NK-92 treated with Interleukin-12 subunit alpha and Interleukin-12 subunit beta, amount 100 ng/mL, for 24 hours (cell line): ENCODE measurements at places on chromosomes 16 and 17.

GRCh38 chr16:1180549-1181403 lies 27.9 kb downstream of the CACNA1H start:
- no peak for DNase-seq

DNA sequence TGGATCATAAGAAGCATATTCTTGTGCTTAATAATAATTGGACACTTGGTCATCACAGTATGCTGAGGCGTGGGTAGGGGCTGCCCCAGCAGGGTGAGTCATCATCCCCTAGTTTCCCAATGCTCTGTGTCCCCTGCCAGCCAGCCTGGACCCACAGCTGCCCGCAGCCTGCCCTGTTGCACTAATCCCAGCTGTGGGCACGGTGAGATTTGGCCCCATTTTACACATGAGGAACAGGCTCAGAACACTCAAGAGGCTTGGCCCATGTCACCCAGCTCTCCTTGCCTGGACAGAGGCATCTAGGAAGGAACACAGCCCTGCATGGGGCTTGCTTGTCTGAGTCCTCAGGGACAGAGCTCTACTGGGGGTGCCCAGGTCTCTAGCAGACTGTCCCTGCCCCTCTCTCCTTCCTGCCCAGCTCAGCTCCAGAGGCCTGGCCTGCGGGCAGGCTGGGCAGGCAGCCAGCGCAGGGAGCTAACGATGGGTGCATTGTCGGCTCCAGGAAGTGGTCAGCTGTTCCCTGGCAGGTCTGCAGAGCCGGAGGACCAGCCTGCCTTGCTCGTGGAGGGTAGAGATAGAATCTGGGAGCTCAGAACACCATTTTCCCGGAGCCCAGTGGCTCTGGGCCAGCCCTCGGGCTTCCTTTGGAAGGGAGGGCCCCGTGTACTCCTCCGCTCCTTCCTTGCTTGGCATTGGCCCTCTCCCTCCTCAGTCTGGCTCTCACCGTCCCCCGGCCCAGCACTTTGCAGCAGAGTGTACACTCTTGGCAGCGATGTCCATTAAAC lies 189.4 kb downstream of the RAB11FIP4 start:
- no peak for DNase-seq

DNA sequence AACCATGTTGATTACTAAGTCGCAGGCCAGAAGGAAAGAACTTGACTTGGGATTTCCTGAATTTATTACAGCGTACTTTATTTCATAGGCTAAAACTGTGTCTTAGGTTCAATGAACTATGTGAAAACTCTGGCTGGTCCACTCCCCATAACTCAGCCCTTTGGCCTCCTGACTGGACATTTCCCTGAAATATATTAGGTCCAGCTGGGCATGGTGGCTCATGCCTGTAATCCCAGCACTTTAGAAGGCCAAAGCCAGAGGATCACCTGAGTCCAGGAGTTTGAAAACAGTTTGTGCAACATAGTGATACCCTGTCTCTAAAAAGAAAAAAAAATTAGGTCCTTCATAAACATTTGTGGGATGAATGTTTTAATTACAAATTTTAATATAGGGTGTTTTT lies 97.0 kb downstream of the CYLD start:
- no peak for DNase-seq

DNA sequence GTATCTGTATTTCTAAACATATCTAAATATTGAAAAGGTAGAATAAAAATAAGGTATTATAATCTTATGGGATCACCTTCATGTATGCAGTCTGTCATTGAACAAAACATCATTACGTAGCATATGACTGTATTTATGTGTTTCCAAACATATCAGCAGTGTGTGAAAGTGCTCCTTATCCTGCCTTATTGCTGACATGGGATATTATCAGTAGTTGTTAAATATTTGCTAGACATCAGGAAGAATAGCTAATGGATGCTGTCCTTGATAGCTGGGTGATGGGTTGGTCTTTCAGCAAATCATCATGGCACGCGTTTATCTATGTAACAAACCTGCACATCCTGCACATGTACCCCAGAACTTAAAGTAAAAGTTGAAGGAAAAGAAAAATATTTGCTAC lies 59.1 kb upstream of the FAM20A start:
- no peak for DNase-seq

DNA sequence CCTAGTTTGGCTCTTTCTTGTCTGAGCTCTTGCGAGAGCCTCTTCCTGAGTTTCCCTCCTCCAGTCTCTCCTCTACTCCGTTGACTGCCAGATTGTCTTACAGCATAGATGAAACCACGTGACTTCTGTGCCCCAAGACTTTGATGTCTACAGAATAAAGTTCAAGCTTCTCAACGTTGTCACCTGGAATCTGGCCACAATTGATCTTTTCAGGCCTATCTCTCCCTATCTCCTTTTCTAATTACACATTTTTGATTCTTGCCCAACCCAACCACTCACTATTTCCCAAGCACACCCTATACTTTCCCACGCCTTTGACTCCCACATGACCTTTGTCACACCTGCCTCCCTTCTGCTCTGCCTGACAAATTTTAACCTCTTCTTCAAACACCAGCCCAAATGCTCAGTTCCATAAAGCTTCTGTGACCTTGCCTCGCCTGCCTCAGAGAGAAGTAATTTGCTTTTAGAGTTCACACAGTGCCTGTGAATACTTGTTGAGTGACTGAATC lies 52.4 kb upstream of the PMFBP1 start:
- no peak for DNase-seq

GRCh38 chr17:74049967-74050458 lies 153.5 kb upstream of the RPL38 start:
- no peak for DNase-seq

- DNase-seq = no peak
These were observed 31.4 kb upstream of the GHDC start for GRCh38 chr17:42225646-42226045.

DNA sequence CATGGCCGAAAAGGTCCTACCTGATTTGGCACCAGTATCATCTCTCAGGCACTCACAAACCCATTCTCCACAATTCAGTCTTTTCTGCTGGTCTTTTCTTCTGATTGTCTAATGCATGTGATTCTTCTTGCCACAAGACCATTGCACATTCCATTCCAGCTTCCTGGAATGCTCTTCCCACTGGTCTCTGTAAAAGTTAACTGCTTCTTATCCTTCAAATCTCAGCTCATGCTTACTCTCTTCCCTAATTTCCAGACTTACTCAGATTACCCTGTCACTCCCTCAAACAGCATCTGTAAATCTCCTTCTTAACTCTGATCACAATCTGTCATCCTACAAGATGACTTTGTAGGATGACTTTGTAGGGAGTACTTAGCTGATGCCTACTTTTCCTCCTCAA lies 320.2 kb downstream of the MAP2K6 start:
- no peak for DNase-seq

- no peak for DNase-seq
These were observed 7.6 kb downstream of the LIMD2 start for GRCh38 chr17:63692195-63692816.

DNA sequence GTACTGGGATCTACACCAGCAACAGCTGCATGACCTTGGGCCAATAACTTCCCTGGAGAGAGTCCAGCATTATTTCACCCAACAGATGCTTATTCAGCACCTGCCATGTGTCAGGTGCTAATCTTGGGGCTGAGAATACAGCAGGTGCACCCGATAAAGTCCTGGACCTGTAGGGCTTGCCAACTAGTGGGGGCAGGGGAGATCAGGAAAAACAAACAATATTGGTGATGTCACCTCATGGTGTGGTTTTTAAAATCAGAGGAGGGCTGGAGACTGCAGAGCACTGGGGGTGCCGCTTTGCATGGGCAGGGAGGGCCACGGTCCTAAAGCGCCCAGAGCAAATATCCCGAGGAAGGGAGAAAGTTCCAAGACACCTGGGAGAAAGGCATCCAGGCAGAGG lies 218.8 kb downstream of the C16orf95 start:
- no peak for DNase-seq

- no peak for DNase-seq
These were observed 49.8 kb upstream of the SCNN1B start for GRCh38 chr16:23252310-23252709.

DNA sequence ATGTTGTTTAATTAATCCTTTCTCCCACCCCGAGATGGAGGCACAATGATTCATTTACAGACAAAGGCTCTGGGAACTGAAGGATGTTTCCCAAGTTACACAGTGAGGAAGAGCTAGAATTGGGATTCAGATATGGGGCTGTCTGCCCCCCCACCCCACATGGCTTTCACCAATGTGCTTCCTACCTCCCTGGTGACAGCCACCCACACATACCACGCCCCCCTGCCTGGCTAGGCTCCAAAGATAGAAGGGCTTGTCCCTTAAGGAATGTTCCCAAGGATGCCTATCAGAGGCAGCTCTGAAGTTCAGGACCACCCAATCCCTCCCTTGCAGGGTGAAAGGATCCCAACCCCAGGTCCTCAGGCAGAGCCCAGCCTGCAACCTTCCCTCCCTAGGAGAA lies 32.9 kb downstream of the CFAP20 start:
- no peak for DNase-seq

DNA sequence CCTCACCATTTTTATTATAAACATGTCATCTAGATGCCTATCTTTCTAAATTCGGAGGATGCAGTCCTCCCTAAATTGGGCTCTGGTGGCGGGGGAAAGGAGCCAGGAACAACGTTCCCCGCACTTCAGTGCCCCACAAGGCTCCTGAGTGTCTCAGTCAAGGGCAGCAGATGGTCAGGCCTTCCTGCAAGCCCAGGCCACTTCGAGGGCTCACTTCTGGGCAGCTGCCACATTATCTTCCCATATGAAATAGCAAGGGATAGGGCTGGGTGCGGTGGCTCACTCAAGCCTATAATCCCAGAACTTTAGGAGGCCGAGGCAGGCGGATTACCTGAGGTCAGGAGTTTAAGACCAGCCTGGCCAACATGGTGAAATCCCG lies 32.3 kb downstream of the FBXO31 start:
- no peak for DNase-seq

DNA sequence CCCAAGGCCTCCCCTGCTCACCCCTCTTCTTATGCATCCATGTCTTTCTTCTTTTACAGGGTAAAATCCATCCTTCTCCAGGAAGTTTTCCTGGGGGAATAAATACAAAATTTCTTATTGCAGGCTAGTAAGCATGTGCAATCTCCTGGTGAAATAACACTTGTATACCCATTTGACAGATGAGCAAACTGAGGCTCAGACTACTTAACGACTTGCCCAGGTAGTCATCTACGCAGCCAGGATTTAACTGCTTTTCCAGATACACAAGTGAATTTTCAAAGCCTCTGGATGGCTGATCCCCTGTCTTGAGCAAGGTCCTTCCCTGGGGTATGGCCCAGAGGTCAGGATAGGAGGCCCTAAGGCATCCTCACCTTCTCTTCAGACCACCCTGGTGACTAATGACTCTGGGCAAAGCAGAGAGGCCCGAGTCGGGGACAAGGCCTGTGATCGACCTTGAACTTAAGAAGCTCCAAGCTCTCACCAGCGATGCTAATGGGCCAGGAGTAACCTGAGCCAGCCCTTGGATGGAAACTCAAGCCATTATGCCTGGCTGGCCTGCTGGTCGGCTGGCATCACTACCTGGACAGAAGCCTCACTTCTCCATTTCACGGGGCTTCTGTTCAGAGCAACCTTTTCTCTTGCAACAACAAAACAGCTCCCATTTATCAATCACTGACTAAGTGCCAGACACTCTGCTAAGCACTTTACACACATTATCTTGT lies 33.1 kb downstream of the ZNF423 start:
- DNase-seq = no peak

DNA sequence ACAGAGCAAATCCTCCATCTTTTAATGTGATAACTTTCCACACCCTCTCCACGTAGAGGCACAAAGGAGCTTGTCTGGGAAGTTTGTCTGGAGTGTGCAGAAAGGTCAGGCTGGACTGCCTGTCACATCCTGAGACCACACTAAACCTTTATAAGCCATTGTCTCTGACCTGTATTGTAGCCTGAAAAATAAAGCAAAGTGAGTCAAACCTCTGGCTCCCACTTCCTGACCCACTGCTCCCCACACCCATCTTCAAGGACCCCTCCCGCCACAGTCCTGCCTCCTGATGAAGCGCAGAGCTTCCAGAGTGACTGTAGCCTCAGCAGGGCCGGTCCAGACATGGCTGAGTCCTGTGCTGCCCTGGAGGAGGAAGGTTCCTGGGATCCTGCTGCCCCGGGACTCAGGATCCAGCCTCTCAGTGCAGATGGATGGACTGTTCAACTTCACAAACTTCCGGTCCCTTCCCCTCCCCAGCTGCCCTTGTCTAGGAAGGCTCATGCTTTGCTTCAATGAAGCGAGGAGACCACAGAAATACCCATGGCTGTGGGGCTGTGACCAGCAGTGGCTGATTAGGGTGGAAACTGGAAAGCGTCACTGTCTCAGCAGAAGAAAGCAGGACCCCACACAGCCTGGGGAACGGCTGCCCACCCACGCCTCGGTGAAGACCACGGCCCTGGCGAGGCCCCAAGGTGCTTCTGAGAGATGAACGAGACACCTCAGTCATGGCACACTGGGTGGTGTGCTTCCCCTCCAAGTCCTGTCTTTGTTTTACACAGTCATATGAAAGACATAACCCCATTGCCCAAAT lies 30.9 kb upstream of the CLEC18B start:
- no peak for DNase-seq

DNA sequence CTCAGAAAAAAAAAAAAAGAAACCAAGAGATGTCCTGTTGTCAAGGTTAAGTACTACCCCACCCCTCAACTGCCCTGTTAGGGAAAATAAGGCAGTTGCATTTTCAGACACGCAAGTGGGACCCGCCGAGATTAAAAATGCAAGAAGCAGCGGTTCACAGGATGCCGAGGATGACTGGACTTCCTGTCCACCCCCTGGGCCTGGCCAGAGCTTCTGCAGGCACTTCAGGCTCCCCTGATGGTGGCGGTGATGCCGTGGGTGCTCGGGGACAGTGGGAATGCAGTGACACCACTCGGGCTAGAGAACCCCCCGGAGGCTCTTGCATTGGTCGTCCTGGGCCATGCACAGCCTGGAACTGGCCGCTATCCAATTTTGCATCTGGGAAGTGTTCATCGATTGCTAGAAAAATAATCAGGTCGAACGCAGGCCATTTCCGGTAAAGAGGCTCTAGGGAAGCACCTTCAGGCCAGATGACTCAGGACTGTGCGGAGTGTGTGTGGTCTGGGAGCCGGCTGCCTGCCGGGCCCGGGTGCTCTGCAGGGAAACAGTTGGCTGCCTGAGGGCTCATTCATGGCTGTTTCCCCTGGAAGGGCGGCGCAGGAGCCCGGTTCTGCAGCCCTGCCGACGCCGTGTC lies 13.4 kb upstream of the CRISPLD2 start:
- no peak for DNase-seq
